ENCODE measurements at places on chromosomes 4 and X. TPM values are rescaled to one million over a fixed set of nuclear protein-coding genes. Genes with fewer than 3 reads are reported as not detected.

Gene VSIG1
- not detected for polyA plus RNA-seq

Gene MAGED4B
- polyA plus RNA-seq = 1.9 TPM

Gene STAP1
- not detected for polyA plus RNA-seq

Gene RIBC1
- 1.1 TPM for polyA plus RNA-seq

Gene CAMK2D
- polyA plus RNA-seq = 77.2 TPM

Gene LRRC66
- 0.23 TPM for polyA plus RNA-seq

Gene EBP
- polyA plus RNA-seq = 118 TPM

Gene SSX4B
- polyA plus RNA-seq = not detected

Gene TMSB15C
- 0.52 TPM for polyA plus RNA-seq

Gene ATP1B4
- 3.8 TPM for polyA plus RNA-seq

Gene CCNB3
- 0.07 TPM for polyA plus RNA-seq

Gene ZNF732
- 0.09 TPM for polyA plus RNA-seq

Gene NXF2
- not detected for polyA plus RNA-seq

Gene PHOX2B
- polyA plus RNA-seq = 0.16 TPM

Gene SPARCL1
- polyA plus RNA-seq = 492 TPM

Gene CT45A10
- polyA plus RNA-seq = not detected

Gene ALB
- 0.81 TPM for polyA plus RNA-seq

Gene F8A1
- polyA plus RNA-seq = 25.3 TPM

Gene PTPN13
- 2.8 TPM for polyA plus RNA-seq

Gene RHOXF1
- 0.16 TPM for polyA plus RNA-seq

Gene TCP11X2
- not detected for polyA plus RNA-seq

Gene LRIT3
- polyA plus RNA-seq = 0.07 TPM

Gene CD99
- 387 TPM for polyA plus RNA-seq

Gene XG
- polyA plus RNA-seq = 0.43 TPM

Gene GRIPAP1
- polyA plus RNA-seq = 20.6 TPM

Gene PDGFRA
- 15.1 TPM for polyA plus RNA-seq

Gene MYL5
- polyA plus RNA-seq = 3.8 TPM
